ENCODE measurements at places on chromosomes 1 and 21.

DNA sequence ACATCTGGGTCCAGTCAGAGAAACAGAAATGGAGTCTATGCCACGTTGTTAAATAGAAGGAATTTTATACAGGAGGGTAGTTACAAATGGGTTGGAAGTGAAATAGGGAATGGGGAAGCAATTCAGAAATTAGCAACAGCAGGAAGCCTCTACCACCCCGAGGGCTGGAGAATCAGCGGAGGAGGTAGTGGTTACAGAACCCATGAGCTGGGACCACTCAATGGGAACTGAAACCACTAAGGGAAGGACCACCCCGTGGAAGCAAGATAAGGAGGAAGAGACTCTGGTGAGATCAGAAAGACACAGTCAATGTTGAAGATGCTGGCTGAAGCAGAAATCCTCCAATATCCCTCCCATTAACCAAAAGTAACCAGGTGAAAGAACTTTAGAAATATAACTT is 15.5 kb upstream of the MAST2 start:
- no peak for DNase-seq

DNA sequence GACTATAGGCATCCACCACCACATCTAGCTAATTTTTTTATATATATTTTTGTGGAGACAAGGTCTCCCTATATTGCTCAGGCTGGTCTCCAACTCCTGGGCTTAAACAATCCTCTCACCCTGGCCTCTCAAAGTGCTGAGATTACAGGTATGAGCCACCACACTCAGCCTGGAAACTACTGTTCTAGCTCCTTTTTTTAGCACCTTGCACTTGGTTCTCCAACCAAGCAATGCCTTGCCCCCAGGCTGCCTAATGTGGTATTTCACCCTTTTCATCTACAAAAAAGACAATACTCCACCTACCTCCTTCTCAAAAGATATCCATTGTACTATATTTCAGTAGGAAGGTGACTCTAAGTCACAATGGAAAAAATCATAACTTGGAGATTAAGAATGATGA is 6.7 kb downstream of the ARNT start:
- DNase-seq: no peak

DNA sequence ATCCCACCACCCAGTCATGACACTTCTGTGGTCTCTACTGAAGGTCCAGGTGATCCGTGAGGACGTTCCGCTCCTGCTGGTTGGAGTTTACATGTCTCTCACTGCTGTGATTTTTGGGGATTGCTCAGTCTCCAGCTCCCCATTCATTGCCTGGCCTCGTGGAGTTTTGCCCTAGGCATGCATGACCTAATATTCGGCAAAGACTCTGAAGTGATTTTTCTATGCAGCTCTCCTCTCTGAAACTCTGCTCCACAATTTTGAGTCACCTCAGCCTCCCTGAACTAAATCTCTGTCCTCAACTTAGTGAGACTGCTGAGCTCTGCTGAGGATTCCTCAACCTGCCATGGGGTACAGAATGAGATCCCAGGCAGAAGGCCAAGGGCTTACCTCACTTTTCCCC is 174.4 kb upstream of the FGGY start:
- DNase-seq: no peak

DNA sequence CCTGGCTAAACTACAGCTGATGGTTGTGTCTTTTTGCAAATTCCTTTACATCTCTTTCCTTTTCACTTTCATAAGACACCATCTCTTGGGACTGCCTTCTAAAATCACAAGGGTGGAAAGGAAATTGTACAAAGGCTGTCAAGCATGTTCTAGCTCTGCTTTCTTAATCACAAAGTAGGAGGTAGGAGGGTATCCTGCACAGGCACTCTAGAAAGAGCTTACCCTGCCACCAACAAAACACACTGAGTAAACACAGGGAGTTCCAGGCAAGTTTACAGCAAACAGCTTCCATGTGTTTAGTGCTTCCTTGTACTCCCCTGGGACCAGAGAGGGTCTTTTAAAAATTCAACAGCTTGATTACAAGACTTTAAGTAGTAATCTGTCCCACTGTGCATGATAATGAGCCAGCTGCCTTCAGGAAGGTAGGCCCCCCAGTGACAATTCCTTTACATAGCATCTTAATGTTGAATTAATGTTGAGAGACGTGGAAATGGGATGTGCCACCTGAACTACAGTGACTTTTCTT is 2.4 kb downstream of the PLPP3 start:
- DNase-seq: peak; percentile 92

DNA sequence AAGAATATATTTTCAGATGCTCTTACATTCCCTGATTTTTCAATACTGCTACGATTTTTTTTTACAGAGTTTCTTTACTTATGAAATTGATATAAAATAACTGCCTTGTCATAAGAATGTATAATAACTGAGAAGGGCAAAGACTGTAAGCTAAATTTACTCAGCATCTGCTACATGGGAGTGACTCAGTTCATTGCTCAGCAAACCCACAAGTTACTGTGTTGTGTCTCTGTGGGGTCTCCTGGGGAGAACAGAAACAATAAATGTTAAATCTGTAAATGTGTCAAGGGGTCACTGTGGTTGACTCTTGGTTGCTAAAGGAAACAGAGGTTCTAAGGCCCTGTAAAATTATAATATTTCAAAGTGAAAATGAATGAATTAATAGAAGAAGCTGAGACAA is 210.3 kb upstream of the CACYBP start:
- no peak for DNase-seq

DNA sequence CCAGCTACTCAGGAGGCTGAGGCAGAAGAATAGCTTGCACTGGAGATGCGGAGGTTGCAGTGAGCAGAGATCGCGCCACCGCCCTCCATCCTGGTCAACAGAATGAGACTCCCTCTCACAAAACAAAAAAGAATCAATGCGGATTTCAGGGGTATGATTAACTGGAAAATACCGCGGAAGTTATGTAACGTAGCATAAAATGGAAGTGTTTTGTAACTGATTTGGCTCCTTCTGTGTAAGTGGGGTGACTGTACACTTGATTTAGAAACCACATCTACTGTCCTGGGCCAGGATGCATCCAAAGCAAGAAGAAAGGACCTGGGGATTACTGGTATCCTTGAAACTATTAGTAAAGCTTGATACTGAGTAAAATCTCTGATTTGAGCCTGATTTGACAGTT is 3.1 kb upstream of the VAMP4 start:
- no peak for DNase-seq

- no peak for DNase-seq
Observed at GRCh38 chr1:38565020-38565491, 294.5 kb downstream of the RRAGC start.

- no peak for DNase-seq
Observed at GRCh38 chr1:177568622-177569021, 397.9 kb downstream of the BRINP2 start.

- DNase-seq: no peak
Observed at GRCh38 chr1:76048926-76049325, 25.6 kb upstream of the ST6GALNAC3 start.

DNA sequence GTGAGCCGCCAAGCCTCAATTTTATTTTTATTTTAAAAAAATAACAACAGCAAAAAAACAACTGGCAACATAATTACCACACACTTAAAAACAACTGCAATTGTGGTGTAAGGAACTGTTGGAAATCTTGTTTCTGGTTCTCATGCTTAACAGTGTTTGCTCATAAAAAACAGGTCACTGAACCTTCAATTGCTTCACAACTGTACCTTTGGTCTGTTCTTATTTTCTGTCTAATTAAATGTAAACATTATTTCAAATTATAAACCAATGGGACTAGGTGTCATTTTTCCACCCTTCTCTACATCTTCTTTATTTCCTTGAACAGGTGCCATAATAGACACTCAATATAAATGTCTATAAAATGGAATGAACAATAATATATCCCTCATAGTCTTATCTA is 68.4 kb upstream of the CHRM3 start:
- no peak for DNase-seq

DNA sequence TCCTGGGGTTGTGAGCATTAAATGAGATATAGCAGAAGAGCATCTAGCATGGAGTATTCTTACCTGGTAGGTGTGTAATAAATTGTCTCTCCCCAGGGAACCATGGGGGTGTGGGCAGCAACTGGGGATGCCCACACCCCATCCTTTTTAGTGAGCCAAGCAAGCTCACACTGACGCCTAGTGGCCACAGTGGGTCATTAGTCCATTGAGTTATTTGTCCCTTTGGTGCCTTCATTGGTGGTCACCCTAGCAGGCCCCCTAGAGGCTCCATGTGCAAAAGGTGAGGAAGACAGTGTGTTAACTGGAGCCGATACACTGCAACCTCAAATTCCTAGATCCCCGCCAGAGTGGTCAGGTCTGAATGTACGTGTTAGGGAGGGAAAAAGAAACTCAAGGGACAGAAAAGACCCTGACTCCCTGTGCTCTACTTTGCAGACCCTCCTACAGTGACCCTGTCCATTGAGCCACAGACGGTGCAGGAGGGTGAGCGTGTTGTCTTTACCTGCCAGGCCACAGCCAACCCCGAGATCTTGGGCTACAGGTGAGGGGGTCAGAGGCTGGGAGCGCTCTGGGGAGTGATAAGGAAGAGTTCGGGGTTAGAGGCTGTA is 93.3 kb upstream of the CD1D start:
- peak; percentile 14 for DNase-seq

- DNase-seq: no peak
Observed at GRCh38 chr1:41431490-41432350, 52.8 kb downstream of the EDN2 start.

- no peak for DNase-seq
Observed at GRCh38 chr1:70977575-70977974, 70.0 kb downstream of the PTGER3 start.

- DNase-seq: no peak
Observed at GRCh38 chr1:77279929-77280328, 1.9 kb upstream of the AK5 start.

DNA sequence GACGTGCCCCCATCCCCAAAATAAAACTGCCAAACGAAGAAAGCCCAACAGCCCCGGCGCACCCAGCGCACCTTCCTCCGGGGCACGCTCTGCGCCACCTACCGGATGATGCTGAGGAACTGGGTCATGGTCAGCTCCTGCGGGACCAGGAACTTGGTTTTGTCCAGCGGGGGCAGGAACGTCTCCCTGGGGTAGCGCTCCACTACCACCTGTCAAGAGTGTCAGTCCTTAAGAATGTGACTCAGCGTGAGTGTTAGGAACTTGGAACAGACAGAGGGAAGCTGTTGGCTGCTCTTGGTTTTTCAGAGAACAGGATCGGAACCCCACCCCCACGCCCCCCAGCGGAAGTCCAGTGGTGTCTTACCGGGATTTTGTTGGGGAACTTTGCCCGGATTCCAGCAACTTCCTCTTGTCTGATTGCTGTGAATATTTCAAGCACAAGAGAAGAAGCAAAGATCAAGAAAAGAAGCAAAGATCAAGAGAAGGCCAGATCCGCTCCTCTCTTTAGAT is 431 bp downstream of the MAP1LC3C start:
- DNase-seq: no peak

- no peak for DNase-seq
Observed at GRCh38 chr21:35266546-35266945, 217.4 kb upstream of the RUNX1 start.

DNA sequence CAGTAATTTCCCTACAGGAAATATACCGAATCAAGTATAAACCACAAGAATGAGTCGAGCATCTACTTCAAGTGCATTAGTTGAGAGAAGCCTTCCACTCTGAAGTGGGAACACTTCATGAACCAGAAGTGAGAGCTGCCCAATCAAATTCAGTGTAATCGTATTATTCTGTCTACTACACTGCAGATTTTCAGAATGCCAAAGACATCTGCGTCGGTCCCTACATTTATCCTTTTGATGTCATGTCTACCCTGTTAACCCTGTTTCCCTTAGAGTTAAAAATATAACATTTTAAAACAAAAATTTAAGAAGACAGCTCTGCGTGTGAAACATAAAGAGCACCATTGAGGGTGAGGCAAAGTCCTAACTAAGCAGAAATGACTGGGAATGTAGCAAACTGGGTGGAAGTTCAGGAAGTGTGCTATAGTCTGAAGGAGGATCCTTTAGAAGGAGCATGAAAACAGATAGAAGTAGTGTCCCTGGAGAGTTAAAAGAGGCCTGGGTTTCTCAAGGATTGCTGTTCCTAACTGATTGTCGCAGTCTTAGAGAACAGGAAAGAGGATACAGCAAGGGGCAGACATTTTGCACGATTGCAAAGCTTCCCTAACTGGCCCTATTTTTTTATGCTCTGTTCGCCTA is 291.2 kb downstream of the PTPRC start:
- DNase-seq: no peak

DNA sequence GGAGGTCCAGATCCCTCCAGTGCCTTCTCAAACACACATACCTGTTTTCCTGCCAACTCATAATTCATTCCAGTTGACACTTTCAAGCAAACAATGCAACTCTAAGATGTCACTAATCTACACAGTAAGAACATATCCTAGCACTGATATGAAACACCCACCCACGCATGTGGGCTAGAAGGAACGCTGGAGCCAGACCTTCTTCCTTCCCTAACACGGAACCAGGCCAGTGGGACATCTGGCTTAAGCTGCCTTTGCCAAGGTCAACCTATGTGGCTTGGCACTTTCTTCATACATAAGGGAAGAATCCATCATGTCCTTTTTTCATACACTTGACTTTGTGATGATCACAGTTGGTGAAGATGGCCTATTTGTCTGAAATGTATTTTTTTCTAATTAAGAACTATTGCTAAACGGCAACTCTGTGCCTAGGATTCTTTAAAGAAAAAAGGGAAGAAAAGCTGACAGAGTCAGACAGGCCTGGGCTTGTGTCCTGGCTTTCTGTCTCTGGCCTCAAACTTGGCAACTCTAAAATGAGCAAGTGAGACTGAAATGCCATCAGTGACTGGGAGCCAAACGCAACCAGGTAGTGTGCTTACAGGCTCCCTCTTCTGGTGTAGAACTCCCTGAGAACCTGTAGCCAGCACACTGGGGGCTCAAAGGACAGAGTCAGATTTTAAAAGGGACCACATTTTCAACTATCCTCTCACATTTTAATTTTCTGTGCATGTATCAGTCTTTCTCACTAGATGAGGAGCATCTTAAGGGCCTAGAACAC is 92.6 kb upstream of the BEND5 start:
- no peak for DNase-seq

GRCh38 chr1:19087737-19088594 is 122.1 kb downstream of the UBR4 start:
- DNase-seq: no peak

DNA sequence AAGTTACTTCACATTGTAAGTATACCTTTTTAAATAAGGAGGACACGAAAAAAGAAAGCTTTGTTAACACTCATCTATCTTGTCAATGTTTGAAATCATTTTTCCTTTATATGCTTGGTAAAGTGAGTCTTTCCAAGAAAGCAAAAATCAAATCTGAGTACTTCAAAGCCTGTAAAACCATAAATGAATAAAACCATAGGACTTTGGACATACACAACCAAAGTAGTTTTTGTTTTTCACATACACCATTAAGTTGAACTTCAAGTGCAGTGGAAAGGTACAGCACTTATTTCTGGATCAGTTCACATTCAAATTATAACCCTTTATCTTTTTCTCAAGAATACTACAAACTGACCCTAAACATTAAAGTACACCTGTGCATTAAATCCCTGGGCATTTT is 10.1 kb upstream of the PSMG1 start:
- no peak for DNase-seq
